Endothelial cell (in vitro differentiated cells): ENCODE measurements at places on chromosomes 5 and 9. TPM values are rescaled to one million over a fixed set of nuclear protein-coding genes. Genes with fewer than 3 reads are reported as not detected.
A peak's percentile ranks its signal among the peaks of the same experiment; 100 is the strongest.

DNA sequence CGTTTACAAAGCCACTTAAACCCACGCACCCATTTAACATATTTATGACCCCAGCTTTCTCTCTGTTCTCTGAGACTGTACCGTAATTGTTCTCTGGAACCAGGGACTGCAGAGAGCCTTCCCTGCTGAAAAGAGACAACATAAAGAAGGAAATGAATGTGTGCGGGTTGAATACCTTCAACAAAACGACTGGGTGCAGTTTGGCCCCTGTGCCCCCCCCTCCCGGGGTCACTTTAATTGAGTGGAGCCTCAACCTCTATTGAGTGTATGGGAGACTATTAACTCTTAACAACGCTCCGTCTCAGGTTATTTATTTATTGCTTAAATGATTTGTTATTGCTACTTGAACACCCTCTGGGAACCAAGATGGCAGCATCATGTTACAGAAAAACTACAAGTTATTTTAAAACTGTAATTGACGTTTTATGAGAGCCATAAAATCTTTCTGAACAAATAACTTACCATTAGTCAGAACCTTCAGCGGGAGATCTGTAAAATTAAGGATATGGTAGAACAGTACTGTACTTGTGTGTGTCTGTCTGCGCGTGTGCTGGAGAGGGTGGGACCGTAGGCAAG, 70.6 kb downstream of the GAS1 start:
- DNase-seq: no peak
- peaks cover 3% of the 10 kb centered on the region for H3K4me1 ChIP-seq
- H3K27ac ChIP-seq: no peak overlapping the region
- no peaks in the 10 kb centered on the region for H3K27me3 ChIP-seq

- H3K4me3 ChIP-seq: no peak overlapping the region
- H3K27ac ChIP-seq: no peak overlapping the region
- no peaks in the 10 kb centered on the region for H3K27me3 ChIP-seq
- DNase-seq: no peak
Measured at GRCh38 chr5:126002222-126002897, 420.8 kb upstream of the GRAMD2B start.

DNA sequence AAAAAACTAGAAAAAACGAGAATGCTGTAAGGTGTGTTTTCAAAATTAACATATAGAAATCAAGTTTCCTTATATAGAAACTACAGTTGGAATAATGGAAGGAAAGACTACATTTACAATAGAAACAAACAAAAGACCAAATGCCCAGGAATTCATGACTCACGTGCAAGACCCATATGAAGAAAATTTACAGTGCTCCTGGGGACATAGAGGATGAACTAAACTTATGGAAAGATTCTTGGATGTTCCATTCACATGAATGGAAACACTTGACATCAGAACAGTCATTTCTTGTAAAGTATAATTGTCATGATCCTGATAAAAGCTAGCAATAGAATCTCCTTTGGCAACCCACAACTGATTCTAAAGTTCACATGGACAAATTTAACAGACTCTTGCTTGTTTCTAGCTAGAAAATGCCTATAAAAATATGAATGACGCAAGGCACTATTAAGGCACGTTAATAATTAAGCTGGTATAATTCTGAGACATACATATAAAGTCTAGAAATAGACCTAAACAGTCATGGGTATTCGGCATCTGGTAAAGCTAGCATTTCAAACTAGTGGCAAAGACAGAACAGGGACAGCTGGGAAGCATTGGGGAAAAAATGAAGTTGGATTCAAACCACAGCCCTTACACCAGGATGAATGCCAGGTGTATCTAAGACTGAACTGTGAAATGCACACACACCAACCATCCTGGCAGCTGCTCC, 5.1 kb upstream of the ZFP62 start:
- no peak overlapping the region for H3K27ac ChIP-seq
- H3K4me1 ChIP-seq: no peaks in the 10 kb centered on the region
- DNase-seq: no peak
- H3K36me3 ChIP-seq: no peaks in the 10 kb centered on the region

DNA sequence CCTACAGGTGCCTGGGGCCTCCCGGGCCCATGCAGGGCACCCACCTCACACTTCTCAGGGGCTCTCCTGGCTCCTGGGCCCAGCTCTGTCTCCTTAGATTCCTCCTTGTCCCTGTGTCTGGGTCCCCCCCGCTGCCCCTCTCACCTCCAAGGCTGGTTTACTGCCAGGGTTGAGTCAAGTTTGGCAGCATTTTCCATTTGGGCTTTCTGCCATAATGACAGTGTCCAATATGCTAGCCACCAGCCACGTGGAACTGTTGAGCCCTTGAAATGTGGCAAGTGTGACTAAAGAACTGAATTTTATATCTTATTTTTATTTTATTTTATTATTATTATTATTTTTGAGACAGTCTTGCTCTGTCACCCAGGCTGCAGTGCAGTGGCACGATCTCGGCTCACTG, 1.9 kb downstream of the TTC16 start:
- peaks cover 6% of the 10 kb centered on the region for H3K4me1 ChIP-seq
- H3K36me3 ChIP-seq: no peaks in the 10 kb centered on the region
- peaks cover 11% of the 10 kb centered on the region for H3K27me3 ChIP-seq
- no peak overlapping the region for H3K27ac ChIP-seq
- no peak overlapping the region for H3K4me3 ChIP-seq

DNA sequence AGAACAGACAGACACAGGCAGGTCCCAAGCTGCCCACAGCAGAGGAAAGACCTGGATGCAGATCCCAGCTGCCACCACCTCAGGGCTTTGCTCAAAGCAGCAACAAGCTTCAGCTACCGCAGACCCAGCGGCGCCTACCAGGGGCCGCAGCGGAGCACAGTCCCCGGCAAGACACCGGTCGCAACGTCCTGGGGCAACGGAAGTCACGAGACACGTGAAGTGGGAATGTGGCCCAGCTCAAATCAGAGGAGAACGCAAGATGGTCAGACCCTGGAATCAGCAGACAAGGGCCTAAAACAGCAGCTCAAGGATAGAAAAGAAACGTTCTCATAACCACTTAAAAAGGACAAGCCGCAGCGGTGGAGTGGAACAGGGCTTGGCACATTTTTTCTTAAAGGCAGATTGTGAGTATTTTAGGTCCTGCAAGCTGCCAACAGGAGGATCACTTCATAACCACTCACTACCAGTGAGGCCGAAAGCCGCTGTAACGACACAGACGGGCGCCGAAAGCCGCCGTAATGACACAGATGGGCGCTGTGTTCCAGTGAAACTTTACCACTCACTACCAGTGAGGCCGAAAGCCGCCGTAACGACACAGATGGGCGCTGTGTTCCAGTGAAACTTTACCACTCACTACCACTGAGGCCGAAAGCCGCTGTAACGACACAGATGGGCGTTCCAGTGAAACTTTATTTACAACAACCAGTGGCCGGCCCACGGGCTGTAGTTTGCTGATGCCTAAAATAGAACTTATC, 21.7 kb downstream of the SLC9A3 start:
- no peak for DNase-seq
- peaks cover 13% of the 10 kb centered on the region for H3K27me3 ChIP-seq
- peak overlapping the region; percentile 42 for H3K4me3 ChIP-seq
- H3K36me3 ChIP-seq: no peaks in the 10 kb centered on the region

- H3K27me3 ChIP-seq: peaks cover 9% of the 10 kb centered on the region
- H3K4me3 ChIP-seq: no peak overlapping the region
- peak overlapping the region; percentile 25 for H3K27ac ChIP-seq
- no peak for DNase-seq
- H3K4me1 ChIP-seq: peaks cover 42% of the 10 kb centered on the region
- no peaks in the 10 kb centered on the region for H3K36me3 ChIP-seq
Measured at GRCh38 chr5:177393206-177393765, 7.2 kb downstream of the PFN3 start.

DNA sequence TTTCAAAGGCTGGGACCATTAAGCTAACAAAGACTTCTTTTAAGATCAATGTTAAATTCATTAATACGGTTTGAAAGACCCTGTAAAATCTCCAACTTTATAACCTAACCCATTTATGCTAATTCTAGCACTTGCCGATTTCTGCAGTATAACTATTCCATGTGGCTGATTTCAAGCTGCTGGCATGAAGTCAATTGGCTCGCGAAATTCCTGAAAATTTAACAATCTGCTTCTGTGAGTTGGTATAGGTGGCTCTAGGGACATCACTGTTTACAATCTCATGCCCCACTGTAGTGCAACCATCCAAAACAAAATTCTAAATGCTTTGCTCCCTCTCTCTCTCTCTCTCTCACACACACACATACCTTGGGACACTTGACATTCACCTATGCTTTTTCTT, 70.2 kb downstream of the LPAR1 start:
- DNase-seq: no peak
- peaks cover 4% of the 10 kb centered on the region for H3K36me3 ChIP-seq
- H3K27ac ChIP-seq: no peak overlapping the region
- no peak overlapping the region for H3K4me3 ChIP-seq
- peaks cover 5% of the 10 kb centered on the region for H3K4me1 ChIP-seq
- H3K27me3 ChIP-seq: no peaks in the 10 kb centered on the region

DNA sequence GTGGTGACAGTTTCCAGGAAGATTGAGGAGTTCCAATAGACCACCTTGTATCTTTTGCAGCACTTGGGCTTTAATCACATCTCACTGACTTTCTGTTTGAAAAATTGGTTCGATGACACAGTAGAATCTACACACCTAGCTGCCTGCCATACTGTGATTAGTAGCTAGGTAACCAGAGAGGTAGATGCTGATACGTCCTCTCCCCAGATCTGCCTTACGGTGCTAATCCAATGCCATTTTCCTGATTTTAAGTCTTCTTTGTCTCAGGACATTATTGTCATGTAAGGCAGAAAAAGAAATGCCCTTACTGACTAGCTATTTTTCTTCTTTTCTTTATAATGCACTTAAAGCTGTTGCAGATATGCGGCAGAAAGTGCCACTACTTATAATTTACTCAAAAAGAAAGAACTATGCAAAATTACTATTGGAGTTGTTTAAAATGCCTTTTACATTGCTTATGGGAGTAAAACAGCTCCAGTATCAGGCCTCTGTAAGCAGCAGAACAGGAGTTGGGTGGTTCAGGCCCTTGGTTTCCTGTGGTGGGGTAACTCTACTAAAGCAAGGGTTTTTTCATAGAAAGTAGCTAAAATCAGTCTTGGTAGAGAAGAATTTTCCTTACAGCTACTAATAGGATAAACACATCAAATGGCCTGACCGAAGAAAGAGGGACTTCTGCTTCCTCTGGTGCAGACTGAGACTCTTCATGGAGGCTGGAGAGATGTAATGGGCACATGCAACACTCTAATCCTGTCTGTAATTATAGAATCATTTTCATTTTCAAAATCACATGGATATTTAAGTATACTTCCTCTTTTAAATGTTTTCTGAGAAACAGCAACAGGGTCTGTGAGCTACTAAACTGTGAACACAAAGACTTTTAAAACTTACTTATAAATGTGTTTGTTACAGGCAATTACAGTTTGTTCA, 177.2 kb downstream of the MAPKAP1 start:
- DNase-seq: no peak
- no peak overlapping the region for H3K4me3 ChIP-seq
- no peak overlapping the region for H3K27ac ChIP-seq
- peaks cover 2% of the 10 kb centered on the region for H3K27me3 ChIP-seq
- H3K36me3 ChIP-seq: no peaks in the 10 kb centered on the region
- peaks cover 9% of the 10 kb centered on the region for H3K4me1 ChIP-seq

DNA sequence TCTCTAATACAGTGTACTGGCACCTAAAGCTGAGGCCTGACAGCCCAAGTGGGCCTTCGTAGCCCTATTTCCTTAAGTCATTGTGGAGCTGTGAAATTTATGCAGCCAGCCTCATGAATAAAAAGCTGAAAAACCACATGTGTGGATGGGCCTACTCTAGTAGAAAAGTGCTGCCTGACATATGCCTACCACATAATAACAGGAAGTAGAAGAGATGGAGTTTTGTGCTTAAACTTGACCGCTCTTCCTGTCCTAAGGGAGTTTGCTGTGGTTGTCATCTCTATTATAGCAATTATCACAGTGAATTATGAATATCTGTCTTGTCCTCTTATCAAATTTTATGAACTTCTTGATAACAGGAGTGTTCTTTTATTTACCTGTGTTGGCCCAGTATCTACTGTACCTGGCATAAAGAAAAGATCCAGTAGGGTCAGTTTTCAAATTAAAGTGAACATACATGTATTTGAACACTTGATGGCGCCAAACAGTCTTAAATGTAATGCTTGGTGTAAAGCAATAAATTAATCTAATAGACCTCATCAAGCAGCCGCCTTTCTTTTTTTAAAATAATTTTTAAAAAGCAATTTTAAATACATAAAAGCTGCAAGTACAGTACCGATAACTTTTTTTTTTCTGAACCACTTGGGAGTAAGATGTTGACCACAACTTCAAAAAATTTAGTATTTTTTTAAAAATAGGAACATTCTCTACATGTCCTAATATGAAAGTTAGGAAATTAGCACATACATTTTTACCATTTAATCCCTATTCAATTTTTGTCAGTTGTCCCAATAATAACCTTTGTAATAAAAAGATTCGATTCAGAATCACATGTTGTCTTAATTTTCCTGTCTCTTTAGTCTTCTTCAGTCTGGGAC, 51.0 kb downstream of the FKTN start:
- H3K36me3 ChIP-seq: no peaks in the 10 kb centered on the region
- no peak overlapping the region for H3K4me3 ChIP-seq
- H3K4me1 ChIP-seq: peaks cover 2% of the 10 kb centered on the region

GRCh38 chr9:76399856-76400255, 5.6 kb upstream of the RFK start:
- peaks cover 19% of the 10 kb centered on the region for H3K4me1 ChIP-seq
- no peak overlapping the region for H3K27ac ChIP-seq
- no peak overlapping the region for H3K4me3 ChIP-seq

- H3K36me3 ChIP-seq: no peaks in the 10 kb centered on the region
- no peak overlapping the region for H3K4me3 ChIP-seq
- no peaks in the 10 kb centered on the region for H3K4me1 ChIP-seq
- DNase-seq: no peak
- no peaks in the 10 kb centered on the region for H3K27me3 ChIP-seq
- no peak overlapping the region for H3K27ac ChIP-seq
Measured at GRCh38 chr9:16272776-16273175, 597.7 kb downstream of the BNC2 start.

DNA sequence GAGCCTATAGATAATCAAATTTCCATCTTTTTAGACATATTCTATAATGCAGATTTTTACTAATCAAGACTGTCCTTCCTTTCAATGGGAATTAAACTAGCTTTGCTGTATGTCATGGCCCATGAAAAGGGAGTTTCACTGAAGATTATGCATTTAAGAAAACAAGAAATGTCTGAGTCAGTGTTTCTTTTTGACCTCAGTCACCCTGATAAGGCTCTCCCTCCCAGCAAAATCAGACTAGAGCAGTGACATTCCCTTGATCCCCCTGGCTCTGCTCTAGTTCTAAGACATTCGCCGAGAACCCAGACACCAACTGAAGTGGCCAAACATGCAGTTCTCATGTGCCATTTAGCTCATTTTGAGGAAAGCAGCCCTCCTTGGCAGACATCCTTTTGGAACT, 442.0 kb downstream of the ACTL7B start:
- no peak overlapping the region for H3K4me3 ChIP-seq
- peaks cover 2% of the 10 kb centered on the region for H3K27me3 ChIP-seq
- no peak overlapping the region for H3K27ac ChIP-seq
- H3K4me1 ChIP-seq: peaks cover 15% of the 10 kb centered on the region
- H3K36me3 ChIP-seq: no peaks in the 10 kb centered on the region

PCDHAC2 gene
- 5.2 TPM for total RNA-seq

DND1 gene
- total RNA-seq: 1.8 TPM

FAM81B gene
- total RNA-seq: 1.2 TPM

CER1 gene
- total RNA-seq: 5.2 TPM

SLC34A3 gene
- total RNA-seq: not detected

SPINK1 gene
- total RNA-seq: not detected

ANXA2R gene
- total RNA-seq: 1.1 TPM

CREB3 gene
- 29.2 TPM for total RNA-seq

SHC3 gene
- total RNA-seq: 6.5 TPM

FBXL7 gene
- total RNA-seq: 63.8 TPM

KIF12 gene
- total RNA-seq: 0.26 TPM
